ENCODE measurements at places on chromosomes 5 and 9.
A peak's percentile ranks its signal among the peaks of the same experiment; 100 is the strongest.

DNA sequence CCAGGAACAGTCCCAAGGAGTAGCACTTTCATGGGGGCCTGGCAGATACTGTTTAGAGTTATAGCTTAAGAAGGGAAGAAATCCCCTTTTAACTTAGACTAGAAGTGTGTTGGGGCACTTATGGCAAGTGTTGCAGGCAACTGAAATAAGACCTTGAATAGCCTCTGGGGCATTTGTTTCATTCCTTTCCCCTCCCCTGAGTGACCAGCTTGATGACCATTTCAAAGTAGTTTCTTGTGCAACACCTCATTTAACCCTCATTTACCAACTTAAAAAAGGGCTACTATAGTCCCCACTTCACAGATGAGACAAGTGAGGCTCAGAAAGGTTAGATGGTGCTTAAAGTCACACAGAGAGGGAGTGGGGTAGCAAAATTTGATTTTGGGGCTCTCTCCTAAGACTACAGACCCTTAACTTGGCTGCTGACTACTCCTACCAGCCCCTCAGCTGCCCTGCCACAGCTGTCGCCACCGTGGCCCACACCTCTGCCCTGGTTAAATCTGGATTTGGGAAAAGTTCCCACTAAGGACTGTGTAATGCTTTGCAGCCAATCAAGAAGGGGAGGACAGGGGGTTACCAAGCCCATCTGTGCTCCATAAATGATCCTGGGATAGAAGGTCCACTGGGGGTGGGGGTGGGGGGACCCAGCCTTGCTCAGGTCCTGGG is 5.5 kb downstream of the PDLIM4 start:
- no peak overlapping the region for H3K4me3 ChIP-seq
- H3K27me3 ChIP-seq: peaks cover 9% of the 10 kb centered on the region
- DNase-seq: no peak
- H3K27ac ChIP-seq: no peak overlapping the region
- no peaks in the 10 kb centered on the region for H3K36me3 ChIP-seq
- peaks cover 35% of the 10 kb centered on the region for H3K4me1 ChIP-seq

GRCh38 chr5:43039471-43040286 is 440 bp downstream of the ANXA2R start:
- DNase-seq: peak; percentile 50
- H3K27me3 ChIP-seq: no peaks in the 10 kb centered on the region
- H3K4me3 ChIP-seq: peak overlapping the region; percentile 82

DNA sequence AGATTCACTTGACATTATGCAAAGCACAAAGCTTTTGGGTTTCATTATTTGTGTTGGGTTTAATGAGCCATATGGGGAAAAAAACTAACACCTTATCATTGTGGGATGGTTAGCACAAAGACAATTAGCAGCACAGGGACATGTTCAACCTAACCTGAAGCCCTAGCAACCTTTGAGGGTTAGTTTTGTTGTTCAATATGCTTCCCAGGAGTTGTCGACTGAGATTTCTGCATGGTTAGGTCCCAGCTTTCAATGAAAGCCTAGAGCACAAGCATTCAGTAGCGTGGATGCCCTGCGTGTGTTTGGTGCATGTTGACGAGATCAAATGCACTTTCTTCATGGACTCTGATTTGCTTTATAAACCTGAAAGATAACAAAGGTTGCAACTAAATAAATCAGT is 565.2 kb upstream of the TLE4 start:
- H3K27ac ChIP-seq: no peak overlapping the region
- DNase-seq: no peak
- no peaks in the 10 kb centered on the region for H3K4me1 ChIP-seq
- no peak overlapping the region for H3K4me3 ChIP-seq
- no peaks in the 10 kb centered on the region for H3K36me3 ChIP-seq

- no peak overlapping the region for H3K27ac ChIP-seq
- no peaks in the 10 kb centered on the region for H3K4me1 ChIP-seq
- H3K36me3 ChIP-seq: no peaks in the 10 kb centered on the region
- no peak for DNase-seq
- H3K4me3 ChIP-seq: no peak overlapping the region
Measured at GRCh38 chr5:112329419-112330090, 89.5 kb downstream of the EPB41L4A start.

DNA sequence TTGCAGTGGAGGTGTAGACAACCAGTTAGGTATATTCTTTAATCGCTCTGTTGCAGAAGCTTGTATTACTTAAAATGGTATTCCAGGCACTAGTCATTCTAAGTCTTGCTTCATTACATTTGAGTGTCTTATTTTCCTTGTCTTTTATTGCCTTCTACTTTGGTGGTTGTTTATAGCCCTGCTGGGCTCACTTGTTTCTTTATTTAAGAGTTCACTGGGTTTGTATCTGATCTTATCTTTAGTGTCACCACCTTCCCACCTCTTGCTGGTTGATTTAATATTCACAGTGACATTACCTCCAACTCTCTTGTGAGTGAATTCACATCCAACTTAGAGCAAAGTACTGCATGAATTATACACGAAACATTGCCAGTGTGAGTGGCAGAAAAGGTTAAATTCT is 83.6 kb upstream of the BNC2 start:
- no peaks in the 10 kb centered on the region for H3K4me1 ChIP-seq
- H3K4me3 ChIP-seq: no peak overlapping the region
- H3K27me3 ChIP-seq: no peaks in the 10 kb centered on the region
- DNase-seq: no peak
- no peak overlapping the region for H3K27ac ChIP-seq
- no peaks in the 10 kb centered on the region for H3K36me3 ChIP-seq

- H3K4me3 ChIP-seq: no peak overlapping the region
- H3K27me3 ChIP-seq: no peaks in the 10 kb centered on the region
- DNase-seq: no peak
Measured at GRCh38 chr5:78833284-78833683, 151.8 kb downstream of the ARSB start.

GRCh38 chr5:175216991-175217390 is 227.0 kb downstream of the DRD1 start:
- peaks cover 13% of the 10 kb centered on the region for H3K27me3 ChIP-seq
- H3K4me3 ChIP-seq: no peak overlapping the region
- no peaks in the 10 kb centered on the region for H3K36me3 ChIP-seq
- no peaks in the 10 kb centered on the region for H3K4me1 ChIP-seq
- DNase-seq: no peak

DNA sequence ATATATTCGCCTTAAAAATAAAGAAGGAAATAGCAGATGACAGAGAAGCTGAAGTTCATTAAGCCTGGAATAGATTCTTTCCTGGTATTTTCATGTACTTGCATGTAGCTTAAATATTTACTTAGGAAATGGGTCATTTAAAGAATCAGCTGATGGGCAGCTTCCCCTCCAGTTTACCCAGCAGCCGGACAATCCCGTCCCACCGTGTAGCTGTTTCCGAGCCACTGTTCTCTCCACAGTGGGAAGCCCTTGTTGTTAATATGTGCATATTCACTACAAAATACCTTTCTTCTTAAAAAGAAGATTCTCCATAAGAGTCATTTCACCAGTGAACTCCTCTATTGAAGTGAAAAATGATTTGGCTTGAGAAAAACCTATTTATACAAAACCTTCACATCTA is 187.0 kb downstream of the FANCC start:
- DNase-seq: no peak
- H3K4me3 ChIP-seq: no peak overlapping the region
- no peaks in the 10 kb centered on the region for H3K36me3 ChIP-seq
- H3K27me3 ChIP-seq: no peaks in the 10 kb centered on the region

DNA sequence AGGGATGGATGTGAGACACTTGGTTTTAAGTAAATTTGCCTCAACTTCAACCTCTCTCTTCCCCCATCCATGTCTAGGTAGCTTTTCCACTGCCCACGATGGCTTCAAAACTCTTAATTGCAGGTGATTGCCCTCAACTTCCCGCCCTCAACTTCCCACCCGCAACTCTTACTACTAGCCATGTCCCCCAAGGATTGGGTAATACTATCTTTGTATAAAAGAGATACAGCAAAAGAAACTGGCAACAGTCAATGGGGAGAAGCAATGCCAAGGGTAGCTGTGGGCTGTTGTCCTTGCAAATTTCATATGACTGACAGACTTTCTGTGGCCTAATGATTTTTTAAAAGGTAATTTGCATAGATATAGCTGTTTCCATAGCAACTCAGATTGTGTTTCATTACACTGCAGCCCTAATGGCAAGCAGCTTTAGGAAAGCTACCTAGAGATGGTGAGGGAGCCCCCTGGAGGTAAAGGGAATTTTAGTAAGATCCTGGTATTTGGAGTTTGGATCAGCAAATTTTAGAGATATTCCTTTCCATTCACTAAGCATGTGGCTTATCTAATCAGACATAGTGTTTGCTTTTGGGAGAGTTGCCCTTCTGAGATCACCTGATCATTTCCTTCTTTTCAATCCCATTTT is 421.5 kb upstream of the DAP start:
- DNase-seq: peak; percentile 23
- H3K4me3 ChIP-seq: no peak overlapping the region
- no peaks in the 10 kb centered on the region for H3K36me3 ChIP-seq
- no peaks in the 10 kb centered on the region for H3K4me1 ChIP-seq
- no peaks in the 10 kb centered on the region for H3K27me3 ChIP-seq

DNA sequence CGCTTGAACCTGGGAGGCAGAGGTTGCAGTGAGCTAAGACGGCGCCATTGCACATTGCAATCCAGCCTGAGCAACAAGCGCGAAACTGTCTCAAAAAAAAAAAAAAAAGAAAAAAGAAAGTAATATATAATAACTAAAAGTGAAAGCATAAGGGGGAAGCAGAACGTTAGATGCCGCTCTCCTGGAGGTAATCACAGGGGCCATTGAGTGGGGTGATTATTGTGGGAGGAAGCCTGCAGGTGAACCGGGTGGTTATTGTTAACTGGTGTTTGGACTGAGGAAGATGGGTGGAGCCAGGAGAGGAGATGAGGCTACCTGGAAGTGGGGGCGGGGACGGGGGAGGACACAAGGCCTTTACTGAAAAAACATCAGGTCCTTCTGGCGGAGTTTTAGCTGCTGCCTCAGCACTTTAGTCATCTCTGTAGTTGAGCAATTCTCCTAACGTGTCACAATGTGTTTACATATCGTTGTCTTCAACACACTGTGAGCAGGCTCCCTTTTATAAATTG is 5.3 kb upstream of the TJP2 start:
- no peak overlapping the region for H3K4me3 ChIP-seq
- peaks cover 55% of the 10 kb centered on the region for H3K4me1 ChIP-seq
- peak; percentile 59 for DNase-seq
- H3K36me3 ChIP-seq: peaks cover 6% of the 10 kb centered on the region

DNA sequence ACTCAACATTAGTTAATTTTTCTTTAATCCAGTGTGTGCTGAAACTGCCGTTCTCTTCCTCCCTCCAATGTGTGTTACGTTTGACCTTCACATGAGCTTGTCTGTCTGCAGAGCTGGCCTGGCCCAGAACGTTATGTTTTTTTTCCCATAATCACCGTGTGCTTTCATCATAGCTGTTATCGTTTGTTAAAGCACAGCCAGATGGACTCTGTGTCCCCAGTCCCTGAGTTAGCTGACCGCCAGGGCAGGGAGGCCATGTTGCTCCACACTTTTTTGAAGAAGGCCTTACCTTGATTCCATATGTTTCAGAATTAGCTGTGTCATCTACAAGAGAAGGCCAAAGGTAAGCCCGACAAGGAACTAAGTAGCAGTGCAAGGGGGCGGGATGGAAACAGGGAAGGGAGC is 55.7 kb downstream of the HSD17B3 start:
- H3K4me3 ChIP-seq: no peak overlapping the region
- no peaks in the 10 kb centered on the region for H3K27me3 ChIP-seq
- peak overlapping the region; percentile 18 for H3K27ac ChIP-seq
- peaks cover 34% of the 10 kb centered on the region for H3K4me1 ChIP-seq

DNA sequence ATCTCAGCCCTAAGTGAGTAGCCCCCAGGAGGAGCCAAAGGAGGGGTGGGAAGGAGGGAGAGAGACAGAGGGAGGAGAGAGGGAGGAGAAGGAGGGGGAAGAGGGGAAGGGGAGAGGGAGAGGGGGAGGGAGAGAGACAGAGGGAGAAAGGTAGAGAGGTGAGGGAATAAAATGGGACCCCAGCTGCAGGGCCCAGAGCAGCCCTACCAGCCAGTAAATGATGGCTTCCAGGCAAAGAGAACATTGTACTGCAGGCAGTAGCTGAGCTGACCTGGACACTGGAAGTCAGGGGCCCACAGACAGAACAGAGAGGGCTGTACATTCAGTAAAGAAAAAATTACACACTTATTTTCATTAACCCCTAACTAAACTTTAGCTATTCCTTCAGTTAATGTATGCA is 57.8 kb upstream of the GNE start:
- H3K27me3 ChIP-seq: no peaks in the 10 kb centered on the region
- peaks cover 65% of the 10 kb centered on the region for H3K4me1 ChIP-seq
- H3K4me3 ChIP-seq: peak overlapping the region; percentile 47
- H3K36me3 ChIP-seq: no peaks in the 10 kb centered on the region
- no peak for DNase-seq
- no peak overlapping the region for H3K27ac ChIP-seq

- no peaks in the 10 kb centered on the region for H3K27me3 ChIP-seq
- H3K4me1 ChIP-seq: no peaks in the 10 kb centered on the region
- H3K27ac ChIP-seq: no peak overlapping the region
- no peak for DNase-seq
- H3K4me3 ChIP-seq: no peak overlapping the region
Measured at GRCh38 chr5:91867799-91868198, 484.7 kb upstream of the ARRDC3 start.

DNA sequence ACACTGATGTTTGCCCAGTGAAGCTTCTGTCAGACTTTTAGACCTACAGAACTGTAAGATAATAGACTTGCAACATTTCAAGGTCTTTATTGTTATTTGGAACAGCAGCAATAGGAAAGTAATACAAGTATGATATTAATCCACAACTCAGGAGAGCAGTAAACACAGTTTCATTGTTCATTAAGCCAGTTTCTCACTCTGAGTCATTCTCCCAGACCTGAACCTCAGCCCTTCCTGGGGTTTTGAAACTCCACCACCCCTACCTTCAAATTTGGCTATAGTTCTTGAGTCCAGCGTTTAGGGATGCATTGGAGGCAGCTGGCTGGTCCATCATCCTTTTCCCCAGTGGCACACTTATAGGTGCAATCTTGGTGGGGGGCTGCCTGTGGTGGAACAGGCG is 203.2 kb downstream of the RAB3C start:
- H3K27me3 ChIP-seq: no peaks in the 10 kb centered on the region
- no peaks in the 10 kb centered on the region for H3K4me1 ChIP-seq
- no peak overlapping the region for H3K4me3 ChIP-seq
- no peak overlapping the region for H3K27ac ChIP-seq
- no peaks in the 10 kb centered on the region for H3K36me3 ChIP-seq

DNA sequence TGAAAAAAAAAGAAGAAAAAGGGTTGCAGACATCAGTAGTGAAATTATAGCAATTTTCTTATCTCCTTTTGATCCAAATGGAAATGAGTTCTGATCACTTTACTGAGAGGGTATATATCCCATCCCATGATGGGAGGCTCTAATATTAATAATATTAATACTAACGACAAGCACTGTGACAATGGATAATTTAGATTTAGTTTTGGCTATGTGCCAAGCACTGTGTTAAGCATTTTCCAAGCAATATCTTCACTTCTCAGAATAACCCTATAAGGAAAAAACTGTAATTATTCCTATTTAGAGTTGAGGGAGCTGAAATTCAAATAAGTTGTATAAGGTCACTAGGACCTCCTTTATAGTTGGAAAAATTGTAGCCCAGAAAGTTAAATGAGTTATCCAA is 58.4 kb upstream of the ASTN2 start:
- peaks cover 14% of the 10 kb centered on the region for H3K4me1 ChIP-seq
- DNase-seq: no peak
- no peak overlapping the region for H3K27ac ChIP-seq
- H3K27me3 ChIP-seq: no peaks in the 10 kb centered on the region
- no peak overlapping the region for H3K4me3 ChIP-seq
- H3K36me3 ChIP-seq: no peaks in the 10 kb centered on the region

GRCh38 chr9:104247899-104248460 is 153.9 kb downstream of the SMC2 start:
- no peaks in the 10 kb centered on the region for H3K36me3 ChIP-seq
- DNase-seq: no peak
- H3K27me3 ChIP-seq: no peaks in the 10 kb centered on the region
- no peak overlapping the region for H3K4me3 ChIP-seq
- no peaks in the 10 kb centered on the region for H3K4me1 ChIP-seq

Data from HepG2 (cell line).